ENCODE measurements at places on chromosomes 4 and X.

DNA sequence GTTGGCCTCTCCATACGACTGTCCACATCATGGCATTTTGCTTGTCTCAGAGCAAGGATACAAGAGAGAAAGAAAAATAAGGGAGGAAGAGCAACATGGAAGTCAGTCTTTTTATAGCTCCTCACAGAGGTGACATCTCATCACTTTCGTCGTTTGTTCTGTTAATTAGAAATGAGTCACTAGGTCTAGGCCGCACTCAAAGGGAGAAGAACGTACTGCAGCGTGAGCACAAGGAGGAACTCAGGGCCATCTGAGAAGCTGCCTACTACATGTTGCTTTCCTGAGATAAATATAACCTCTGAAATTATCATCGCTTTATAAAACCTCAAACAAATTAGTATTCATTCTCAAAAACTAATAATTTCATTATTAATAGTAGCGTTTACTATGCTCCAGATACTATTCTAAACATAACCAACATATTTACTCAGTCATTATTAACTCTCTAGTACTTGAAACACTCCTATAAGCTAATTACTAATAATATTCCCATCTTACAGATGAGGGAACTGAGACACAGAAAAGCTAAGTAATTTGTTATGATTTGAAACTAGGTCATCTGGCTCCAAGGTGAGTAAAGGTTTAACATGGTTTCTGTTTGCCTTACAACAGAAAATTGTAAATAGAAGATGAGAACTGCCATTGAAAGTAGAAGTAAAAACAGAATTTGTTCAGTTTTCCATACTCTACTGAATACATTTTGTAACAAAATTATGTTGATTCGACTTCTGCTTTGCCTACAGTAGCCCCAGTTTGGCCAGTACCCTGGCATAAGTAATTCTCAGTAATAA, 213.2 kb upstream of the UGT8 start:
- DNase-seq = no peak

DNA sequence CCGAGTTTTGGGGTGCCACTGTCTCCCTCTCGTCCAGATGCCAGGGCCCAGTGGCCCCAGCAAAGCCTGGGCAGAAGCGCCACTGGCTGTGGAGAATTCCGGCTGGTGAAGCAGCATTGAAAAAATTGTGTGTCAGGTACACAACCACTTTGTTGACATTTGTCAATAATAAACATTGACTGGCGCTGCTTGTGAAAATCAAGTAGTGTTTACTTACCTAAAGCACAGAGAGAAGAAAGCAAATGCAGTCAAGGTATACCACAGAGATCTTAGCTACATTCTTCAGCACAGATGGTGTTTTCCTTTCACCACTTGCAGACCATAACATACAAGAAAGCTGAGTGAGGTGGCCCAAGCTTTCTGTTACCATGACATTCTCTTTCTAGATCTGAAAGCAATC, 14.5 kb upstream of the SLC7A11 start:
- DNase-seq = no peak

DNA sequence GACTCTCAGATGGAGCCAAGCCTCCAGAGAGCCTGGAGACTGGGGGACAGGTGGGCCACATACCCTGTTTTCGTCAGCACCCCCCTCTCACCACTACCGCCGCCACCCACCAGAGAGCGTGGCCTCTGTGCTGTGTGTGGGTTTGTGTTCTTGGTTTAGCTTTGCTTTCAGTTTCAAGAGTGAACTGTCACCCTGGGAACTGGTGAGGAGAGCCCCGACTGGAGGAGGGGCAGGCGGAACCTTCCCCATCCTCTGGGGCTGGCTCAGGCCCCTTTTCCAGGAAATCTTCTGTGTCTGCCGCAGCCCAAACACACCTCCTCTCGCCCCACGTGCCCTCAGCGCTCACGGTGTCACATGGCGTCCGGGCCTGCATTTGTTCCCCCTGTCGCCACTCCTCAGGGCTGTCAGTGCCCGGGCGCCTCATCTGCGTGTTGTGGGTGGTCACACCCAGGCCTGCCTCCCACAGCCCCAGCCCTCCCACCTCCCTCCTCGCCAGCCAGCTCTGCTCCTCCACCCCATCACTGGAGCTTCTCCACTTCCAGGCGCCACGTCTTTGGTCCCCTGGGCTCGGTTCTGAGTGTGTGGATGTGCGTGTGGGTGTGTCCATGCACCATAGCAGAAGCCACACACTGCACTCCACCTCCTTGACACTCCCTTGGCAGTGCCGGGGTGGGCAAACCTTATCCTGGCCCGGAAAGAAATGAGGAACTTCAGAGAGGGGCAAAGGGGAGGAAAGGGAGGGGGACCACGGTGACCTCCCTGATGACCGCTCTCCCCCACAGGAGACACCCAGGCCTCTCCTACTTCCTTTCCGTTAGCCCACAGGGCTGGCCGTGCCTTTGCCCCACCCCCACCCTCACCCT, 27.8 kb downstream of the ELF4 start:
- DNase-seq = peak; percentile 56

GRCh38 chr4:37758226-37758625, 68.3 kb upstream of the PGM2 start:
- DNase-seq = no peak

GRCh38 chr4:5895287-5895686, 2.4 kb upstream of the CRMP1 start:
- DNase-seq = no peak

DNA sequence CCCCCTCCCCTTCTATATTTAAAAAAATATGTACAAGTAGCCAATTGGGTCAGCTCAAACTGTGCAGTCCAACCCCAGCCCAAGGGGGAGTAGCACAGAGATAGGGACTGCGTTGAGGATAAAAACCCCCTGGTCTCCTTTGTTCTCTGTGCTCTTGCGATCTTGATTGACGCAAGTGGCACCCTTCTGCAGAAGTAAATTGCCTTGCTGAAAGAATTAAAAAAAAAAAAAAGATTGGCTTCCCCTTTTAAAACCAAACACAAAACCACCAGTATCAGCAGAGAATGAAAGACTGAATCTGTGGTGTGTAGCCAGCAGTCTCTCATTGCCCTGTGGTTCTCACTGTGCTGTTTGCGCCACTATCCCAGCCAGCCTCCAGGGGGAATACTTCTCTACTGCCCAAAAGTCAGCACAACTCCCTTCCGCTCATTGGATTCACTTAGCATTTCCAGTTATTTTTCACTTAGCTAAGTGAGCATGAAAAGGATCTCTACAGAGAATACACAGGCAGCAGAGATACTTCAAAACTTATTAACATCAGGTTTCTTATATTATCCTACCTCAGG, 29.7 kb downstream of the MANBA start:
- no peak for DNase-seq

GRCh38 chr4:31187979-31188378, 467.8 kb downstream of the PCDH7 start:
- DNase-seq = no peak

- no peak for DNase-seq
Measured at GRCh38 chr4:142373610-142374009, 472.5 kb downstream of the INPP4B start.

DNA sequence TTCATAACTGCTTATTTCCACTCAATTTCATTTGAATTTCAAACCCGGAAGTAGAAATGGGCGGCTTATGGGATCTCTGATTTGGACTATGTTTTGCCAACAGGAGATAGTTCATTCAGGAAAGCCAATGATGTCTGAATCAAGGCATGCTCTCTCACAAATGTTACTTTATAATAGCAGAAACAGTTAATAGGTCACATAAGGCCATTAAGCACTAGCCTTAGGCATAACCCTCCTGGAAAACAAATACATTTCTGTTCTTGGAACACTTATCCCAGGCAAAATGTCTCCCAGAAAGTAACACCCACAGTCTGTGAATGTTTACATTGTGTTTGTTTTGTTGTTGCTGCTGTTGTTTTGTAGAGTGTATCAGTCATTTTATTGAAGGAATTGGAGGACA, 1347.2 kb upstream of the PCDH7 start:
- DNase-seq = no peak

- DNase-seq = no peak
Measured at GRCh38 chr4:113884655-113885054, 94.8 kb downstream of the ARSJ start.

DNA sequence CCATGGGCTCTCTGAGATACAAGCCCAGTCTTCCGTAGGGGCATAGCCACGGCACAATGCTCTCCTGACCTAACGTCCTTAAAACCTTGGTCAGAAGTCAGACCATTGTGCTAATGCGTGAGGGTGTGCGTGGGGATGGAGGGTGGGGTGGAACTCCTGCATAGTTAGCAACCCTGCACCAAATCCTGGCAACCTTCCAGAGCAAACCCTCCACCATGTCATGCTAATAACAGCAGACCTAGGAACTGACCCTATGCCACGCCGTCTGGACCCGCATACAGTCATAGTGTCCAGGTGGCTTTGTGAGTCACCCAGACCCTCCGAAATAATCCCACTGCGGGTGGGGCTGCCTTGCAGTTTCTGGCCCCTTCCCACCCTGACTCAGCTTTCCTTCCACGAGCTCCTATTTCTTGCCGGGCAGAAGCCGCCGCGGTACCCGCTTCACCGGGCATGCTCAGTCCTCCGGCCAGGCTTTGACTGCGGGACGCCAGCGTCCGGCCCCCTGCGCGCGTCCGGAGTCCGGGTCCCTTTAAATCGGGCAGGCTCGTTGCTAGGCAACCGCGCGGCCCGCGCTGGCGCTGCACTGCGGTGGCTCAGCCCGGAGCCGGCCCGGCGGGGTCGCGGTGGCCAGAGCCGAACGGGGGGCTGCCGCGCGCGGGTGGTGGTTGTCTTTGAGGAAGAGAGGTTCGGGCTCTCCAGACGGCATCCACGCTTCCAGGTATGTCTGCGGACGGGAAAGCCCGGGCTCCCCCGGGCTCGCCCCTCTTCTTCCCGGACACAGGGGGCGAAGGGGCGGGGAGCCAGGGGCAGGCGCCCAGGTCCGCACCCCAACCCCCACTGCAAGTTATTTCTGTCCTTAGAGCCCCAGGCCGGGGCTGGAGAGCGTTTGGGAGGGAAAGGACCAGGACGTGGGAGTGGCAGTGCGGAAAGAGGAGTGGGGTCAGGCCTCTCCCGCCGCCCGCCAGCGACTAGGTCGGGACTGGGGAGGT, at the start of gene CCDC160:
Gene CCDC160, plus strand, starts transcription at position 557 of the 989 bp plus-strand sequence. CDS start 7,619 bp downstream, outside the sequence.
- DNase-seq = no peak

DNA sequence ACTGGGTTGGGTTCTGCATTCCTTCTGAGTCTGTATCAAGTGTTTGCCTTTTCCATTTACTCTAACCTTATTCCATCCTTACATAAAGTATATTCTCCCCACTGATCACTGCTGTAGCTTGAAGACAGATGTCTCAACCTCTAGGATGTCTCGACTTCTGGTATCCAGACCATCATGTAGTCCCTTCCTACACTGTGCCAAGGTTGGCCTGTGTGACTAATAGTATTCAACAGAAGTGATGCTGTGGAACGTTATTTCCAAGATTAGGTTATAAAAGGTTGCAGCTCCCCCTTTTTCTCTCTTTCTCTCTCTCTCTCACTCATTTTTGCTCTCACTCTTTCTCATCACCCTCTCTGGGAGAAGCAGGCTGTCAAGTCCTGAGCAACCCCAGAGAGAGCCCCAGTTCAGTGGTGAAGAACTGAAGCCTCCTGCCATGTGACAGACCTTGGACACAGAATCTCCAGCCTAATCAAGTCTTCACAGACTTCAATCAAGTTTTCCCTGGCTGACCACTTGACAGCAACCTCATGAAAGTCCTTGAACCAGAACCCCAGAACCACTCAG, 75.4 kb downstream of the PRDM5 start:
- DNase-seq = no peak

GRCh38 chr4:54384563-54384962, 155.5 kb downstream of the PDGFRA start:
- no peak for DNase-seq

GRCh38 chrX:155632431-155633100, 19.8 kb upstream of the TMLHE start:
- no peak for DNase-seq

DNA sequence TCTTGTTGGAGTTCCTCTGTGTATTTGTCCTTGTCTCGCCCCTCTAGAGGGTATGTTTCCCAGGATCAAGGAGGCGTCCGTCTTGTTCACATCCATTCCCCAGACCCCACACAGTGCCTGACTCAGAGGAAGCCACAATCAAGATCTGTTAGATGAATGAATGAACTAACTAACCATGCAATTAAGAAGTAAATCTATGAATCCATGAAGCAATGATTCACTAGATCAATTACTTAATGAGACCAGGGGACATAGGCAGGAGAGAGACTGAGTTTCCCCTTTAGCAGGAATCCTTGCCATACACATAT, 11.9 kb downstream of the BLOC1S4 start:
- DNase-seq = no peak
